ENCODE measurements at places on chromosomes 2 and 18.

DNA sequence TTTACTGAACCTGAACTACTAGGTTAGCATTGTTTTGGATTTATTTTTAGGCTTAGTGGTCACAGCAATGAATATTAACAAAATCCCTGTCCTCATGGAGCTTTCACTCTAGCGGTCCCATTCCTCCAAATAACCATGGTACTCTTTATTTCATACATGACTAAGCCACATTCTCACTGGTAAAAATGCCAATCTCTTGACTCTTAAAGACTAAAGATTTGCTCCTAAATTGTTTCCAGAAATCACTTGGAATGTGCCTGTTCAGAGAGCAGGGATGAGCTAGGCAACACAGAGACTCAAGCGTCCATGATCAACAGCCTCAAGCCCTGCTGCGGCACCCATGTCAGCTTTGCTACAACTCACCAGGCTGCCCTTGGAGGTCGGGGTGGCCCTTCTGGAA, 13.5 kb downstream of the LMAN1 start:
- no peak for DNase-seq

DNA sequence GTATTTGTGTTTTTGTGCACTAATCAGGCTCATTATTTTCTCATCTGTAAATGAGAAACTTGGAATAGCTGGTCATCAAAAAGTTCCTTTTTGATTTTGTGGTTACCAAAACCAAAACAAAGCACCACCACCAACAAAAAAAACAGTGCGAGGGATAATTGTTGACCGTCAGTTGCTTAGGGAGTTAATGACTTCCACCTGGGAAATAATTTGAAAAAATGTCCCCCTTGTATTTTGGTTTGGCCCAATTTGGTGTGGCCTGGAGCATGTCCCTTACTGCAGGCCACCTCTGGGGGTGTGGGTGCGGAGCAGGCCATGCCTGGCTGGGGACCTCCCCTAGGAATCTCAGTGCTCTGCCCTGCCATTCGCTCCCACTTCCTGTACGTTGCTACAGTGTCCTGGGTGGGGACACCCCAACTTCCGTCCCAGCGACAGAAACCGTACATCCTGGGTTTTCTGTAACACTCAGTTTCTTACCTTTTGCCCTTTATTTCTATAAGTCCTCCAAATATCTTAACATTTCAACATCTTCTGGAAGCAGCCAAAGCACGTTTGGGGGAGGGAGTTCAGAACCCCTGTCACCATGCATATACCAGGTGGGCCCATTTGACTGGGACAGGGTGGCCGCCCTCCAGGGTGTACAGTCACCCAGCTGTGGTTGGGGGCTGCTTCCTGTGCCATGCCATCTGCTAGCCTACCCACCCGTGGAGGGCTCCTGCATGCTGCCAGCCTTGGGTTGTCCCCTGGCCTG, 31.3 kb downstream of the NCK2 start:
- DNase-seq, result no peak

DNA sequence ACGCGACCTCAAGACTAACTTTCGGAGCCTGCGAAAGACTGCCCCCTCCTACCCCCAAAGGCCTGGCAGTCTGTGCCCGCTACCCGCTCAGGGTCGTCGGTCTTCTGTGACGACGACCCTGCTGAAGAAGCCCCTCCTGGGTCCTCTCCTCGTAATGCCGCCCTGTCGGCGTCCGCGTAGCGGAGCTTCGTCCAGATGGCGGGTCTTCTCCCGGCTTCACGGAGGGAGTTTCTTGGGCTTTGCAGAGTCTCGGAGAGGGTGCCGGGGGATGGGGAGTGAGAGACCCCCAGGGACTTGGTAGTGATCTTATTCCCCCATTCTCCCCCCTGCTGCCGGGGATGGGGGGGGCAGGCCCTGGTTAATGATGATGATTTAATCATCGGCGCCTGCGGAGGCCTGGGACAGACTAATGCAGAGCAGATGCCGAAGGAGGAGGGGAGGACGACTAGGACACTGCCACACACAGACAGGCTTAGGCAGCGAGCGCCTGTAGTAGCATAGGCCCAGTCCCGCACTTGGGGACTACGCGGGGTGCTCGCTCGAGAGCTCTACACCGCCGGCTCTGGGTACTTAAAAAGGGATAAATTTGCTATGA, 528 bp upstream of the PCGF1 start:
- DNase-seq, result no peak

GRCh38 chr2:20226152-20226545, 1.2 kb upstream of the SDC1 start:
- no peak for DNase-seq

- no peak for DNase-seq
Observed at GRCh38 chr2:180258041-180258537, 251.0 kb upstream of the CWC22 start.

GRCh38 chr18:54964741-54965140, 5.5 kb upstream of the CCDC68 start:
- no peak for DNase-seq

GRCh38 chr2:179650420-179650819, 211.0 kb downstream of the ZNF385B start:
- DNase-seq, result no peak

Measured in stimulated activated CD4-positive, alpha-beta T cell treated with anti-CD3 and anti-CD28 coated beads, Interleukin-15, amount 100 ng/mL, for 1 hour (primary cell).